IMR-90 (cell line): ENCODE measurements at places on chromosomes 16 and 17.
A peak's percentile ranks its signal among the peaks of the same experiment; 100 is the strongest.

GRCh38 chr16:30760577-30761426, 1.1 kb downstream of the CFAP119 start:
- H3K4me3 ChIP-seq = peak overlapping the region; percentile 77
- H3K27me3 ChIP-seq = no peaks in the 10 kb centered on the region
- DNase-seq = no peak
- H3K36me3 ChIP-seq = peaks cover 37% of the 10 kb centered on the region

DNA sequence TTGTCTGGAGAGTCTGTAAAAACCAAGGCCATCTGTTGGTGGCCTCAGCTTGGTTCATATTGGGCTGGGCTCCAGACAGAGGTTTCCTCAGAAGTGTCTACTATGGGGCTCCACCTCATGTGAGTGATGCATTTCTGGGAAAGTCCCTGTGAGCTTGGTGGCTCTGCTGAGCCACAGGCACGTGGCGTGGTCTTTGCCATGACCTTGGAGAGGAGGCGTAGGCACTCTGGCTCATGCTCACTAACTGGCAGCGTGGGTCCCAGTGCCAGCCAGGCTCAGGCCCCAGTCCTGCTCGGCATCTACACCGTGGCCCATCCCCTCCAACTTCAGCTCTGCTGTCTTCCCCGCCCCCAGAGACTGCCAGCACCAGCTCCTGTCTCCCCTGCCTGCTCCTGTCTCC, 10.7 kb upstream of the SMTNL2 start:
- H3K27me3 ChIP-seq = peaks cover 42% of the 10 kb centered on the region
- H3K27ac ChIP-seq = no peak overlapping the region
- no peak overlapping the region for H3K4me3 ChIP-seq
- H3K36me3 ChIP-seq = no peaks in the 10 kb centered on the region
- peaks cover 1% of the 10 kb centered on the region; the same call in 1 of the 2 replicates for H3K4me1 ChIP-seq
- no peak for DNase-seq

DNA sequence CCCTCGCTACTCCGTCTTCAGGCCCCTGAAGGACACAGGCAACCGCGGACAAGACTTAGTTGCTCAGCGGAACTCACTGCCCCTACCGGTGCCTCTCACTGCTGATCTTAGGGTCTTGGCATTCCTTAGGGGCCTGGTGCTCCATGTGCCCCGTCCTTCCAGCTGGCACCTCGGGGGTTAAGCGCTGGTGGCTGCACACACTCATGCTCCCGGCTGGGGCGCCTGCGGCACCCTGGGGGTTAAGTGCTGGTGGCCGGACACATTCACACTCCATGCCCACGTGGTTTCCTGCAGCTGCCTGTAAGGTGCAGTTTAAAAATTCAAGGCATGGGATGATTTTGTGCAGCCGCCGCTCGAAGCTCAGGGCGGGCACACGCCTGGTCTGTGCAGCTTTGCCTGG, 45.1 kb downstream of the BAIAP2 start:
- 0 out of 2 replicates have a peak, but pooled peaks cover 3% of the 10 kb centered on the region for H3K36me3 ChIP-seq
- no peak overlapping the region for H3K4me3 ChIP-seq
- no peak overlapping the region for H3K27ac ChIP-seq
- H3K4me1 ChIP-seq = no peaks in the 10 kb centered on the region
- H3K27me3 ChIP-seq = no peaks in the 10 kb centered on the region
- DNase-seq = no peak

GRCh38 chr16:9525037-9525436, 433.6 kb downstream of the HAPSTR1 start:
- H3K36me3 ChIP-seq = no peaks in the 10 kb centered on the region
- no peak for DNase-seq
- no peak overlapping the region for H3K27ac ChIP-seq
- no peaks in the 10 kb centered on the region for H3K27me3 ChIP-seq

DNA sequence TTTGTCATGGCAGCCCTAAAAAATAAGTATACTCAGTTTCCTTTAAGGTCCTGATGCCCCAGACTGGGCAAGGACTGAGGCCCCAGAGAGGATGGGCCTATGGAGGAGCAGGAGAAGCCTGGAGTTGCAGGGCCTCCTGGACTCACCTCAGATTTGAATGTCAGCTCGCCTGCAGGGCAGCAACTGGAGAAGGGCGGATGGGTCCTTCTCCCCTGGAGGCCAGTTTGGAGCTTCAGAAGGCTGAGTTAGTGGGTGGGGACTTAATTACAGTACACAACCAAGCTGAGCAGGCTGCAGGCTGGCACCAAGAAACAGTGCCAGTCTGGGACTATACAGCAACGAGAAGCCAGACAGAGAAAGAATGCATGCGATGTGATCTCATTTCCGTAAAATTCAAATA, 6.2 kb downstream of the PIRT start:
- H3K4me3 ChIP-seq = no peak overlapping the region
- H3K4me1 ChIP-seq = no peaks in the 10 kb centered on the region
- no peaks in the 10 kb centered on the region for H3K27me3 ChIP-seq
- H3K36me3 ChIP-seq = no peaks in the 10 kb centered on the region
- DNase-seq = no peak

DNA sequence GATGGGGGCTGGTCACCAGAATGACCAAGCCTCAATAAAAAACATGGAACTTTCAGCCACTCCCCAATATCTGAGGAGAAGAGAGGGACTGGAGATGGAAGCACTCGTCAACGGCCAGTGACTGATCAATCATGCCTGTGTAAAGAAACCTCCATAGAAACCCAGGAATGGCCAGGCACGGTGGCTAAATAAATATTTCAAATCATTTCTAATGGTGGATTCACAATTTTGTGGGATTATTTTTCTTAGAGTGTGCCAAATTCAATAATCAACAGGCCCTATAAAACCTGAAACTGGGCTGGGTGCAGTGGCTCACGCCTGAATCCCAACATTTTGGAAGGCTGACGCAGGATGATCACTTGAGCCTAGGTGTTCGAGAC, 16.4 kb downstream of the NSMCE1 start:
- peak overlapping the region; percentile 9; the same call in 1 of the 2 replicates for H3K27ac ChIP-seq
- peaks cover 10% of the 10 kb centered on the region for H3K36me3 ChIP-seq
- no peak for DNase-seq

DNA sequence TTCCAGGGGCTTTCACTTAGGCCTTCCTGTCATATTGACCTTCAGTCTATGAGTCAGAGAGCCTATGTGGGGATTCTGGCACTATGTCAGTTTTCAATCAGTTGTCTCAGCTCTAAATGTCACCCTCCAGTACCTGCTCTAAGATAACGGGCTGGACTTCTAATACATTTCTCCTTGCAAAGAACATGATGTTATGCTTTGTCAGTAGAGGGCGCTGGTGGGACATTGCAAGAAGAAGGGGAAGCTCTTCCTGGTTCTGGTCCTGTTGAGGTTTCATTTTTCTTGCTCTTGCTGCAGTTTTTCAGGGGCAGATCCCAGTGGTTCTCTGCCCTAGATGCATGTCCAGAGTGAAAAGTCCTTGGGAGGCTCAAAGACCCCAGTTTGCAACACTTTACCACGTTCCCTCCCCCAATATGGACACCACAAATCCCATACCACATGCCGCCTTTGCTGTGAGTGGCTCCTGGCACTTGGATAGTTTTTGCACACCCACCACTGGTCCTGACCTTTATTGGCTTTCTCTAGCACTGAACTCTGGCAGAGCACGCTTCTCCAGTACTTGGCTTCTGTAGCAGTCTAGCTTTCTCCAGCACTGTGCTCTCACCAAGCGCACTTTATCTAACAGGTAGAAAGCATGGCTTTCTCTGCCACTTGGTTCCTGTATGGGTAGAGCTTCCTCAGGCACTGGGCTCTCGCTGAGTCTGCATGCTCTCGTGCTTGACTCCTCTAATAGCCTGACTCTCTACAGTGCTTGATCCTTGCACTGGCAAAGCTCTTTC, 49.0 kb downstream of the BCL7C start:
- no peaks in the 10 kb centered on the region for H3K27me3 ChIP-seq
- no peak overlapping the region for H3K4me3 ChIP-seq
- peak; percentile 90 for DNase-seq
- no peak overlapping the region for H3K27ac ChIP-seq
- H3K4me1 ChIP-seq = peaks cover 5% of the 10 kb centered on the region; the same call in 1 of the 2 replicates
